ENCODE measurements at places on chromosomes 7 and 10.
A peak's percentile ranks its signal among the peaks of the same experiment; 100 is the strongest.

DNA sequence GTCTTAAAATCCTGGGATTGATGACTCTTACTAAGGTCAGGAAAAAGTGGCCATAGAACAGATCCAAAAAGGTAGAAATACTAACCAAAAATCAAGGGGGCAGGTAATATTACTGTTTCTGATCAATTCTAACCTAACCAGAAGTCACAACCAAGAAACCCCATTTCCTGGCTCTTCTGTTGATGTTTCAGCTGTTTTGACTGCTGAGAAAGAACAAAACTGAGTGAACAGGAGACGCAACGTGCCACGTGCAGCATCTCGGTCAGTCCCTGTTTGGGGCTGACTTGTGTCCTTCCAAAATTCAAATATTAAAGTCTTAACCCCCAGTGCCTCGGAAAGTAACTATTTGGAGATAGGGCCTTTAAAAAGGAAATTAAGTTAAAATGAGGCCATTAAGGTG lies 56.8 kb downstream of the JAZF1 start:
- DNase-seq = no peak

DNA sequence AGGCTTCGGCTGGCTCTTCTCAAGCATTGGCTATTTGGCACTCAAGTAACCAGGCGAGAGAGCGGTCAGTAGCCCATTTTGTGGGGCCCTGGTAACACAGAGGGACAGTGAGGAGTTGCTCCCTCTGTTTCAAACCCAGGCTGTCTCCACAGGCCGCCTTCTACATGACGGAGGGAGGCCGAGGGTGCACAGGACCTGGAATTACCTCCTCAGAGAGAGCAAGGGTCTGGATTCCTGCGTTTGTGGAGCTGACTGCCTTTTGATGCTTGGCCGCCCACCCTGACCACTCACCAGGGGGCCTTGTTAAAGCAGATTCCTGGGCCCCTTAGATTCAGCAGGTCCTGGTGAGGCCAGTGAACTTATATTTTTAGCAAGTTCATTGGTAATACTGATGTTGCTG lies 12.3 kb downstream of the UPP1 start:
- no peak for DNase-seq

- no peak for DNase-seq
These were observed 904 bp upstream of the DPYSL4 start for GRCh38 chr10:132185601-132186487.

DNA sequence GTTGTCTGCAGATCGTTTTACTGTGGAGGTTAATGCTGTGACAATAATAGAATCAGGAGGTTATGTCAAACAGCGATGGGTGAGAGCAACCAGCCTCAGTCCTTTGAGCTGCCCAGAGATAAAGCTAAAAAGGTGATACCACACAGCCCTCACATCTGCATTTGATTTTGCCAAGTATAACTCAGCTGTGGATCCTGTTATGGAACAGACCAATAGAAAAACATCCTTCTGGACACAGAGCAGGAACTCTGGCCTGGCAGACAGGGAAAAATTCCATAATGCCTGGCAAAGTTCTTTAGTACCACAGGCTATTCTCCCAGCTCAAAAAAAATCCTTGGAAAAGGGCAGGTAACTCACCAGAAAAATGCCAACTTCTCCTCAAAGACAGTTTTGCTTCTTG lies 87.1 kb upstream of the PDLIM1 start:
- DNase-seq = no peak

- DNase-seq = peak; percentile 82
These were observed 73.1 kb upstream of the UCN3 start for GRCh38 chr10:5291501-5292195.

Measured in fibroblast of the conjunctiva (primary cell).